ENCODE measurements at places on chromosomes 1 and 21.

GRCh38 chr1:10051656-10052055 lies 18.9 kb downstream of the UBE4B start:
- DNase-seq, result no peak

GRCh38 chr1:171509191-171509590 lies 23.9 kb downstream of the PRRC2C start:
- DNase-seq, result no peak

DNA sequence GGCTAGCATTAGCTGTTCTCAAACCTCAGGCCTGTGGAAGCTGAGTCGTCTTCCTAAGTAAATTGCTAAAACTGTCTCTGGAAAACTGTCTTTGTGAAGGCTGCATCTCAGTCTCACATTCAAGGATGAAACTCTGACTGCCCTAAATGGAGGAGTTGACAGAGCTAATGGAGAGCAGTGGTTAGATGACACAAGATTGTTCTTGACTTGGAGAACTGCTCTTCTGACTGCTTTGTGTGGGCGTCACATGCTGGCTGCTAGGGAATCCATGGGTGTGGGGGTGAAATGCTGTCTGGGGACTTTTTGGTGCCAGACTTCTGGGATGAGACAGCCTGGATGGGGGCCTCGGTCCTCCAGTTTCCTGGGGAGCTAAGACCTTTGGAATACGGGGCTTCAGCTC lies 24.5 kb upstream of the TSPAN2 start:
- no peak for DNase-seq

- no peak for DNase-seq
Observed at GRCh38 chr1:97200595-97200994, 479.0 kb downstream of the PTBP2 start.

DNA sequence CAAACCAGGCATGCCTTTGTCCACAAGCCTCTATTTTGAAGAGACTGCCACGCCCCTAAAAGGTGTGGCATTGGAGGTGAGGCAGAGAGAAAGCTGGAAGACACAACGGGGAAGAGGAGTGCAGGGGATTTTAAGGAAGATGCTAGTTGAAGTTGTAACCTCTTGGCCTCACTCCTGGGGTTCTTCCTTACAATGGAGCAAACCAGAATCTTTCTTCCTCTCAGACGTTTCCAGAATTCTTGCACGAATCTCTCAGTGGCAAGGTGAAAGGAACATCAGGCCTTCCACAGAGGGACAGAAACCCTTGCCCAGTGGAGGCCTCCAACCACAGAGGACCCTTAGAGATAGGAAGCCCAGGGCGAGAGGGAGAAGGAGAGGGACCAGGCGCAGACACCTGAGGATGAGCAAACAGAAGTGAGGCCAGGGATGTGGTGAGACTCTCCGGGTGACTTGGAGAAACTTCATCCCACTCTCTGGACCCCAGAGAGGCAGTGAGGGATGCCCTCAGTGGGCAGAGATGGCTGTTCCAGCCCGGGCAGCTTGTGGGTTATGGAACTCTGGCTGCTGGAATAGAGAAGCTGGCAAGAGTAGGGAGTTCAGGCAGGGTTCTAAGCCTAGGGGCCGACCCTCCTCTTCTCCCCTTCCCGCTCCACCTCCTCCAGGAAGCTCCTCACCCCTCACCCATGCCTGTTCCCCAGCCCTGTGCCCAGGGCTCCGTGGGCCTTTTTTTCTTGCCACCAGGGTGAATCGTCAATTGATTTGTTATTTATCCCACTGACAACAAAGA lies 136.8 kb upstream of the RUNX3 start:
- DNase-seq, result no peak

- no peak for DNase-seq
Observed at GRCh38 chr1:229217716-229218115, 53.2 kb upstream of the RAB4A start.

DNA sequence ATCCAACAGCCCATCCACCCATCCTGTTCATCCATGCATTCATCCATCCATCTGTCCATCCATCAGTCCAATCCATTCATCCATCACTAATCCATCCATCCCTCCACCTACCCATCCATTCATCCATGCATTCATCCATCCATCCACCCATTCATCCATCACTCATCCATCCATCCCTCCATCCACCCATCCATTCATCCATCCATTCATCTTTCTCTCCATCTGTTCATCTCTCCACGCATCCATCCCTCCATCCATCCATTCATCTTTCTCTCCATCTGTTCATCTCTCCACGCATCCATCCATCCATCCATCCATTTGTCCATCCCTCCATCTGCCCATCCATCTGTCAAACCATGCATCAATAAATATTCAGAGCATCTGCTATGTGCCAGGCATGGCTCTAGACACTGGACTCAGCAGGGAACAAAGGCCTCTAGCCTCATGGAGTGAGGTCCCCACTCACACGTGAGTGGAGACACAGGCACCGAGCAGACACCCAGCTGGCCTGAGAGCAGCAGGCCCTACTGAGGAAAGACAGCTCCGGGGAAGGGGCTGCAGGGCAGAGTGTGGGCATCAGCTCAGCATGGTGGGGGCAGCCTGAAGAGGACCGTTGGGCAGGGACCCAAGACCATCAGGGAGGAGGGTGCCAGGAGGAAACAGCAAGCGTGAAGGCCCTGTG lies 9.6 kb downstream of the KRTAP10-1 start:
- no peak for DNase-seq

GRCh38 chr21:42755766-42756579 lies 102.6 kb downstream of the PDE9A start:
- DNase-seq, result no peak

DNA sequence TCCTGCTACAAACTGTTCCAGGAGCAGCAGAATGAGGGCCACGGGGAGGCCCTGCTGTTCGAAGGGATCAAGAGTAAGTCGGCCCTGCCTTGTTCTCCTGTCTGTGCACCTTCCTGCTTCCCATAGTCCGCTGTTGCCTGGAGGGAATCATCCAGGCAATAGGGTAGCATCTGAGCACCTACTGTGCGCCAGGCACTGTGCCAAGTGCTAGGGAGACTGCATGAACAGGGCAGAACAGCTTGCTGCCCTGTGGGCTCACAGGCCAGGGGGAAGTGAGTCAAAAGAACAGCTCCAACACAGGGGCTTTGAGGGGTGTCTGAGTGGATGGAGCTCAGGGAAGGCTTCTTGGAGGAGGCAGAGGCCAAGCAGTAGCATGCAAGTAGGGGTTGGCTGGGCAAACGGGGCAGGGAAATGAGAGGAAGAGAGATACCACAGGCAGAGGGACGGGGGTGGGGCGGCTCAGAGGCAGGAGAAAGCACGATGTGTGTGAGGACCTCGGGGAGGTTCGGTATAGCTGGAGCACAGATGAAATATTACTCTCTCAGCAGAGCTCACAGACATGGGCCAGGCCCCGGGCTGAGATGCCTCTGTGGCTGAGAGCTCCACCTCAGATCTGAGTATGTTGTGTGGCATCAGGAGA lies 15.5 kb upstream of the PADI6 start:
- no peak for DNase-seq
